Heart left ventricle (tissue), 16 donors: ENCODE measurements at places on chromosomes 2 and 18. TPM values are rescaled to one million over a fixed set of nuclear protein-coding genes. Genes with fewer than 3 reads are reported as not detected.

The TGFA gene
- 1.1 TPM for total RNA-seq

The GCG gene
- not detected for total RNA-seq

The SP140L gene
- 3.6 TPM for total RNA-seq

The POTEJ gene
- not detected for total RNA-seq

The DTNA gene
- 151 TPM for total RNA-seq

The EDAR gene
- 0.16 TPM for total RNA-seq

The AKAIN1 gene
- not detected for total RNA-seq

The FOXI3 gene
- not detected for total RNA-seq

The PROC gene
- not detected for total RNA-seq

DNA sequence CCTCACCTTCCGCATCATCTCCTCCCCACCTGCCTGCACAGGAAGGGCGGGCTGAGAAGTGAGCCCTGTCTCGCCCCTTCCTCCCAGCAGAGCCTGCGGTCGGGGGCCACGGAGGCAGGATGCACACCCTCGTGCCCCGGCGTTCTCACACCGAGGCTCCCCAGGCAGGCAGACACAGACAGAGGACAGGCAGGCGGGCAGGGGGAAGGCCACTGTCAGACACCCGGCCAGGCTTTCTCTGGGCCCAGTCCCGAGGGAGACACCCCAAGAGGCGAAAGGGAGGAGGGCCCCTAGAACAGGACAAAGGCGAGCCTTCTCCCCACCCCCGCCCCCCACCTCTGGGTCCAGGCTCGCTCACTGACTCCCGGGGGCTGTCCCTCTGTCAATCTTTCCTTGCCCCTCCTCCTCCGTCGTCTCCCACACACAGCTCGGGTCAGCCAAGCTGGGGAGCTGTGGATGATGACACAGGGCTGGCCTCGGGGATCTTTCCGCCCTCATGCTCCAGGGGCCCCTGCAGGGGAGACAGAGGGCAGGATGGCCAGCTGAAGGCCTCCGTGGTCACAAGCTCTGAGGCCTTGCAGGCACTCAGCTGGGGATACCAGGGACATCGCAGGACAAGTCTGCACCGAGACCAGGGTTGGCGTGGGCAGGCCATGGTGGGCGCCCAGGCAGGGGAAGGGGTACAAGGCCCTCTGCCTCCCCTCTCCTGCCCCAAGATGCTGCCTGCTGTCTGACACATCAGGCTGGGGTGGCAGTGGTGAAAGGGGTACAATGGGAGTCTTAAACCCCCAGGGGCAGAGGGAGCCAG lies 24.9 kb downstream of the BIN1 start:
- H3K27ac ChIP-seq = no peak overlapping the region
- no peak overlapping the region for H3K4me3 ChIP-seq
- peaks cover 4% of the 10 kb centered on the region for H3K4me1 ChIP-seq
- H3K36me3 ChIP-seq = no peaks in the 10 kb centered on the region
- H3K27me3 ChIP-seq = no peaks in the 10 kb centered on the region

GRCh38 chr18:9568186-9568585 lies 46.2 kb downstream of the PPP4R1 start:
- H3K4me3 ChIP-seq = no peak overlapping the region
- H3K4me1 ChIP-seq = no peaks in the 10 kb centered on the region
- peaks cover 62% of the 10 kb centered on the region for H3K36me3 ChIP-seq
- no peak for DNase-seq
- no peaks in the 10 kb centered on the region for H3K27me3 ChIP-seq
- no peak overlapping the region for H3K27ac ChIP-seq

DNA sequence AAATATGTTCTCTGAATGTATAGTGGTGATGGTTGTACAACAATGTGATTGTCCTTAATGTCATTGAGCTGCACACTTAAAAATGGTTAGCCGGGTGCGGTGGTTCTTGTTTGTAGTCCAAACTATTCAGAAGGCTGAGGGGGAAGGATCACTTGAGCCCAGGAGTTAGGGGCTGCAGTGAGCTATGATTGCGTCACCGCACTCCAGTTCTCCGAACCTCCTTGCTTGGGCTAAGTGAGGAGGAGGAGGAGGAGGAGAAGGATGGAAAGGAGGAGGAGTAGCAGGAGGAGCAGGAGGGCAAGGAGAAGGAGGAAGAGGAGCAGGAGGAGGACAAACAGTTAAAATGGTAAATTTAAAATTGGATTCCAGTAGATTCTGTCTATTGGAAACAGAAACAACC lies 10.5 kb downstream of the SLC14A1 start:
- no peak for DNase-seq
- H3K4me3 ChIP-seq = no peak overlapping the region
- H3K27me3 ChIP-seq = no peaks in the 10 kb centered on the region
- peaks cover 3% of the 10 kb centered on the region for H3K4me1 ChIP-seq
- no peak overlapping the region for H3K27ac ChIP-seq

DNA sequence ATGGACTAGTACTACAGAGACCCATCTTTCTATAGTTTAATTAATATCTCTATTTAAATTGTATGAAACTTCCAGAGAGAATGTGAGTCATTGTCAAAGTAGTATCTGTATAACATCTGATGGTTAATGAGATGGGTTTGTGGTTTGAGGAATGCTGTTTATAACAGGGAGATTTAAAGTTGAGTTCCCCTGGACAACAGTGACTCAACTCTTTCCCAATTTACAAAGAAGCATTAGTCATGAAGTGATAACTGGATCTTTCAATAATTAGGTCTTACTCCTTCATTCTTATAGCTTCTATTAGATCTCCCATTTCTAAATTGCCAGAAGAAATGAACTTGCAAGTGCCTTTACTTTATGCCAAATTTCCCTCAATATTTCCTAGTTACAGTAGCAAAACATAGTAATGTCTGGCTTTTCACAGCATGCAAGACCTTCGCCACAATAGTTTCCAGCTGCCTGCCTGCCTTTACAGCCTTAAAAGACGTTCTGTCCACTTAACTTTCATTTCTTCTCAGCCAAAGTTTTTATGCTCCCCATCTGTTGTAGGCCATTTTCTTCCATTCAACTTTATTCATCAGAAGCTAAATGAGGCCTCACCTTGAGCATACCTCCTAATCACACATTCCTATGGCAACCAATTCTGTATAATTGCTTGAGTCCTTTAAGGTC lies 47.7 kb upstream of the WDR75 start:
- no peak overlapping the region for H3K4me3 ChIP-seq
- no peaks in the 10 kb centered on the region for H3K36me3 ChIP-seq
- peak overlapping the region; percentile 8 for H3K27ac ChIP-seq
- H3K27me3 ChIP-seq = no peaks in the 10 kb centered on the region

DNA sequence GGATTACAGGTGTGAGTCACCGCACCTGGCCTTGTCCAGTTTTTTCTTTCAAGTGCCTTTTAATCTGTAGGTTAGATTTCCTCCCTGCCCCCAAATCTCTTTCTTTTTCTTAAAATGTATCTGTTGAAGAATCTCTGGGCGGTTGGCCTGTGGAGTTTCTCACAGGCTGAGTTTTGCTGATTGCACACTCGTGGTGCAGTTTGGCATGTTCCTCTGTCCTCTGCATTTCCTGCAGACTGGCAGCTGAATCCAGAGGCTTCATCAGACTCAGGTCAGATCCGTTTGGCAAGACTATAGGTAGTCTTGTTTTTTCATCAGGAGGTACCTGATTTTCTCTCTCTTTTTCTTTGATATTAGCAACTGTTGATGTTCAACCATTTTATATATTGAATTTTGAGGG lies 5.5 kb downstream of the CASP10 start:
- H3K36me3 ChIP-seq = no peaks in the 10 kb centered on the region
- H3K4me1 ChIP-seq = peaks cover 49% of the 10 kb centered on the region
- no peak overlapping the region for H3K4me3 ChIP-seq
- no peak overlapping the region for H3K27ac ChIP-seq

DNA sequence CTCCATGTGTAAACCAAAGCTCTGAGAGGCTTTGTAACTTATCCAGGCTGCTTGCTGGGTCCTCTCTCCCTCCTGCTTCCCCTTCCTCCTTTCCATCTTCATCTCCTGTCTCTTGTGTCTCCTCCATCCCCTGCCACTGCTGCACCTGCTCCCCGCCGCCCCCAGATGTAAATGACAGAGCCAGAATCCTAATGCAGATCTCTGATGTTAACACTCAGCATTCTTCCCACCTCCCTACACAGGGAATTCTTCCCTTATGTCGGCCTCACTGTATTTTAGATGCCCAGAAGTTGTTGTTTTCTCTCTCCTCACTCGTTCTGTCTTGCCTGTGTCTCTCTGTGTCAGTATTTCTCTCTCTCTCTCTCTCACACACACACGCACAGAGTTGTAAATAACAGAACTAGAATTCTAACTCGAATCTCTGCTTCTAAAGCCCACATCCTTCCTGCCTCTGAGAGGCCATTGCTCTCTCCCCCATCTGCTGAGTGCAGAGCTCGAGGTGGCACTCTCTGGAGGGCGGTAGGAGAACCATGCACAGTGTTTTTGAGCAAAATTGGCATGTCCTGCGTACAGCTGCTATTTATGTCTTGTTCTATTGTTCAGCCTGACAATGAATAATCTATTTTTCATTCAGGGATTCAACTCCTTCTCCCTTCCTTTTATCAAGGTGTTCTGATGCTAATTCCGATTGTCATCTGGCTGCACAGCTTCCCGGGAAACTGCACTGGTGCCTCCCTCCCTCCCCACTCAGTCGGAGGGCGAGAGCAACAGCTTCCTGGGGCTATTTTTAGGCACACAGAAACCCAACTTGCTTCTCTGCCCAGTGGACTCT lies 219.9 kb downstream of the SH3RF3 start:
- peak overlapping the region; percentile 57 for H3K27ac ChIP-seq
- H3K4me1 ChIP-seq = peaks cover 31% of the 10 kb centered on the region
- H3K36me3 ChIP-seq = no peaks in the 10 kb centered on the region
- DNase-seq = no peak
- H3K27me3 ChIP-seq = no peaks in the 10 kb centered on the region
- H3K4me3 ChIP-seq = no peak overlapping the region

- H3K36me3 ChIP-seq = no peaks in the 10 kb centered on the region
- no peak overlapping the region for H3K4me3 ChIP-seq
- H3K4me1 ChIP-seq = no peaks in the 10 kb centered on the region
- no peak overlapping the region for H3K27ac ChIP-seq
Observed at GRCh38 chr2:143830476-143830875, 689.4 kb downstream of the ZEB2 start.

- H3K4me1 ChIP-seq = peaks cover 6% of the 10 kb centered on the region
- no peaks in the 10 kb centered on the region for H3K36me3 ChIP-seq
Observed at GRCh38 chr18:26335571-26336487, 109.6 kb downstream of the TAF4B start.

DNA sequence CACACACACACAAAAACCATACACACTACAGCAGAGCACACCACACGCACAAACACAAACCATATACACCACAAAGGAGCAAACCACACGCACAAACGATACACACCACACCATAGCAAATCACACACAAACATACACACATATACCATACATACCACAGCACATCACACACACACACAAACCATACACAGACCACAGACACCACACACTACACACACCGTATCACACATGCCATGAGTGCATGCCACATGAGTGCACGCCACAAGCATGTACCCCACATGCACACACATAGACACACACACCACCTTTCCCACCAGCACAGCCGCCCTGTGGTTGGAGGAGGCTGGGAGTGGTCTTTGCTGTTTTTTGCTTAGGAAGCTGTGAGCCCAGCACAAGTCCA lies 517.1 kb upstream of the MYT1L start:
- H3K4me3 ChIP-seq = no peak overlapping the region
- no peaks in the 10 kb centered on the region for H3K27me3 ChIP-seq
- no peaks in the 10 kb centered on the region for H3K4me1 ChIP-seq
- DNase-seq = no peak

GRCh38 chr2:119025762-119026351 lies 83.9 kb downstream of the MARCO start:
- no peaks in the 10 kb centered on the region for H3K36me3 ChIP-seq
- no peak for DNase-seq
- H3K4me3 ChIP-seq = no peak overlapping the region
- H3K27ac ChIP-seq = no peak overlapping the region

GRCh38 chr2:2569836-2570235 lies 238.8 kb upstream of the MYT1L start:
- DNase-seq = no peak
- H3K27ac ChIP-seq = no peak overlapping the region
- H3K27me3 ChIP-seq = no peaks in the 10 kb centered on the region
- no peaks in the 10 kb centered on the region for H3K36me3 ChIP-seq
- H3K4me3 ChIP-seq = no peak overlapping the region
- no peaks in the 10 kb centered on the region for H3K4me1 ChIP-seq

DNA sequence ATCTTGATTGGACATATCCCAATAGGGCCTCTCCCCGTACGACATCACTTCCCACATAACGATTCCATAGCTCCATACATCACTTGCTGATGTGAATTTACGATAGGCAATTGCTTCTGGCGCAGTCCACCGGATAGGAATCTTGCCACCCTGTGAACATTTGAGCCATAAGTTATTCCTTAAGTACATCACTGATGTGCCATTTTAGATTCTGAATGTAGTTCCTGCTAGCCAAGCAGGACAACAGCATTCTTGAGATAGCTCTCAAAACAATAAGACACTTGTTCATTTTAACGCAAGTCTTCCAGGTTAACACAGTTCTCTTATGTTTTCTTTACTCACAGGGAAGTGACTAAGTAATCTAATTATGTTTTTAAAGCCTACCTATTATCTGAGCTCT lies 138.0 kb downstream of the EPHA4 start:
- no peaks in the 10 kb centered on the region for H3K27me3 ChIP-seq
- DNase-seq = no peak
- no peaks in the 10 kb centered on the region for H3K4me1 ChIP-seq

DNA sequence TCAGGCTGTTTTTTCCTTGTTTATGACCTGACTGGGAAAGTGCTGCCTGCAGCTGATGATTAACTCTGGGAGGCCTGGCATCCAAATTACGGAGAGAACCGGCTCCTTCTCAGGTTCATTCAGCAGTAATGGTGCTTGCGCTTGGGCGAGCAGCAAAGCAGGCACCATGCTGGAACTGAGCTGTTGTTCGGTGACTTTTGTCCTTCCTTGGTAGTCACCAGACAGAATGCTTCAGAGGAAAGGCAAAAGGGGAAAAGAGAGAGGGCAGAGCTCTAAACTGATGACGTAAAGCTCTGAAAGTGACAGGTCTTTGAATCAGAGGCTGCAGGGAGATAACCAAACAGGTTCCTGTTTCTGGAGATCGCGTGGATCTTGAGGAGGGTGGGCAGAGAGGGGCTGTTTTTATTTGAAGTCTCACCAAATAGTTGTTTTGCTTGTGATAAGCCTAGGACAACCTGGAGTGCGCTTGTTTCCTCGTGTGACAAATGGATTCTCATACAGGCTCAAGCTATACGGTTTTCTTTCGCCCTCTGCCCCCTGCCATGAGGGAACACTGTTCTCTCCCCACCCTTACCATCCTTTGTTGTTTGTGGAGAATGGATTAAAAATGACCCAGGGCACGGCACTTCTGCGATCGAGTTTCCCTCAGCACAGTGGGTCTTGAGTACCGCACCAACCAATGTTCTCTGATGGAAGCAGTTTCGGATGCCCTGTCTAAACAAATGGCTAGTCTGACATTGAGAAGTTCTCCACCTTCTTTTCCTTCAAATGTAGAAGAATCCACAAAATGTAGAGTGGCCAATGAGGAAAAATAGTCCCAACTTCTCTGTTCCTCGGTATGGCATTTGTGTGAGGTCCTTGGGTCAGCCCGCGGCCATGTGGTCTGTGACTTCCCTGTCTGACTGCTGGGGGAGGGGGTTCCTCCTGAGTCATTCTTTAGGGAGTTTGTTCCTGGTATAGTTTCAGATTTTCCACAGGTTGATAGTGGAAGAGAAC lies 1.3 kb downstream of the RASGRP3 start:
- no peaks in the 10 kb centered on the region for H3K27me3 ChIP-seq
- H3K4me1 ChIP-seq = peaks cover 53% of the 10 kb centered on the region
- peak overlapping the region; percentile 56 for H3K4me3 ChIP-seq
- DNase-seq = peak; percentile 54

GRCh38 chr2:56376699-56377665 lies 193.2 kb downstream of the CCDC85A start:
- H3K4me3 ChIP-seq = no peak overlapping the region
- H3K27ac ChIP-seq = no peak overlapping the region
- H3K36me3 ChIP-seq = no peaks in the 10 kb centered on the region
- no peaks in the 10 kb centered on the region for H3K27me3 ChIP-seq
